SK-N-MC (cell line): ENCODE measurements at places on chromosomes 3 and 15.

GRCh38 chr15:51536965-51537574 is 85.5 kb downstream of the DMXL2 start:
- DNase-seq = no peak

DNA sequence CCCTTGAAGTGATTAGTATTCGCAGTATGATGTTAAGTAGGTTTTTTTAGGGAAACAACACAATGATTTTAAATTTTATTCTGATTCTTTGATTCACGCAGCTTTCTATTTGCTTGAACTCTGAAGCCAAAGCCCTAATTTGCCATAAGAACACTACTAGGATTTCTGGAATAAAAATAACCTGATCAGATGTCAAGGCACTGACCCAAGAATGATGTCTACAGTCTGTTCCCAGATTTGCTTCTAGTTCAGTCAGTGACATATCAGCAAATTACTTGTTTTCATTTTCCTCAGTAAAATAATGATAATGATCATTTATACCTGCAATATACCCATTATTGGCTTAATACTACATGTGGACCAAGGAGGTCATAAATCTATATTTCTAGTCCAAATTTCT is 179.5 kb upstream of the EIF1B start:
- no peak for DNase-seq

DNA sequence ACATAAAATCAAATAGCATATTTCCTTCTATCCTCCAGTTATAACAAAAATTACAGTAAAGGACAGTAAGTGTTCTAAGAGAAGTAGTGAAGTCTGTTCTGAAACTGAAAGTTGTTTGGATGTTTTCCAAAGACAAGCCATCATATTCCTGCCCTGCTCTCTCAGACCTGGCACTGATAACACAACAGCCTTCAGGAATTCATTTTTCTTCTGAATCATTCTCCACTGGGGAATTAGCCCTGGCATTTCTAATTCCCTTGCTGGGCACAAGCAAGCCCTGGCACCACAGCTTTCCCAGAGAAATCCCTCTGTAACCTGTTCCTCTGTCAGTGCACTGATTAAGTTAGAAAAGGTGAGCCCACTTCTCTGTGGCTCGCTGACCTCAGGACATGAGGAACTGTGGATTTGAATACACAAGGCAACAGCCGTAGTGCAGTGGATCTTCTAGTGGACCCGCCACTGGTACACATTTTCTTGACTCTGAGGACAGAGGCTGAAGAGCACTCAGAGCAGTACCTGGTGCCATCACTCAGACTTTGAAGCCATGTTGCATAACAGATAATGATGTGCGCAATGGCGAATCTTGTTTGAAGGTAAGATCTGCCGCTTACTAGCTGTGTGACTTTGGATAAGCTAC is 61.6 kb downstream of the WWTR1 start:
- no peak for DNase-seq

GRCh38 chr3:128226795-128227395 is 73.6 kb downstream of the EEFSEC start:
- no peak for DNase-seq

DNA sequence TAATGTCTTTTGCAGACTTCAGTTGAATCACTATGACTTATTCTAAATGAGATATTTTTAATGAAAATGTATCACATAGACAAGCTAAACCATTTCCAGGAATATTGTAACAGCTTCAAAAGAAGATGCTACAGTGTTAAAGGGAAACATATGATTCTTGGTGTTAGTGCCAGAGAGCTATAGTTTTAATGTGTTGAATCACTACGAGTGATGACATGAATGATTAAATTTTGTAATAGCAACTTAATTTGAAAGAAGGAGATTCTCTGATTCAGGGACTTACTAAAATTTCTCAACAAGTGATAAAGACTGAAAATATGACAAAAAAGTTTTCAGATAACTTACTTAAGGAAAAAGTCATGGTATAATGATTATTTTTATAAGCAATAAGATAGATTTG is 267.3 kb upstream of the SLITRK3 start:
- DNase-seq = no peak

DNA sequence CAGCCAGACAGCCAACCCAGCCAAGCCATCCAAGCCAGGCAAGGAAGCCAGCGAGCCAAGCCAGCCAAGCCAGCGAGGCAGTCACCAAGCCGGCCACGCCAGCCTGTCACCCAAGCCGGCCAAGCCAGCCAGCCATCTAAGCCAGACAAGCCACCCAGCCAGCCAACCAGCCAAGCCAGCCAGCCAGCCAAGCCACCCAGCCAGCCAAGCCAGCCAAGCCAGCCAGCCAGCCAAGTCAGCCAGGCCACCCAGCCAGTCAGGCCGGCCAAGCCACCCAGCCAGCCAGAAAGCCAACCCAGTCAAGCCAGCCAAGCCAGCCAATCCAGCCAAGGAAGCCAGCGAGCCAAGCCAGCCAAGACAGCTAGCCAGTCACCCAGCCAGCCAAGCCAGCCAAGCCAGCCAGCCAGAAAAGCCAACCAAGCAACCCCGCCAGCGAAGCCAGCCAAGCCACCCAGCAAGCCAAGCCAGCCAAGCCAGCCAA is 201.2 kb downstream of the GOLGA6L6 start:
- DNase-seq = no peak

DNA sequence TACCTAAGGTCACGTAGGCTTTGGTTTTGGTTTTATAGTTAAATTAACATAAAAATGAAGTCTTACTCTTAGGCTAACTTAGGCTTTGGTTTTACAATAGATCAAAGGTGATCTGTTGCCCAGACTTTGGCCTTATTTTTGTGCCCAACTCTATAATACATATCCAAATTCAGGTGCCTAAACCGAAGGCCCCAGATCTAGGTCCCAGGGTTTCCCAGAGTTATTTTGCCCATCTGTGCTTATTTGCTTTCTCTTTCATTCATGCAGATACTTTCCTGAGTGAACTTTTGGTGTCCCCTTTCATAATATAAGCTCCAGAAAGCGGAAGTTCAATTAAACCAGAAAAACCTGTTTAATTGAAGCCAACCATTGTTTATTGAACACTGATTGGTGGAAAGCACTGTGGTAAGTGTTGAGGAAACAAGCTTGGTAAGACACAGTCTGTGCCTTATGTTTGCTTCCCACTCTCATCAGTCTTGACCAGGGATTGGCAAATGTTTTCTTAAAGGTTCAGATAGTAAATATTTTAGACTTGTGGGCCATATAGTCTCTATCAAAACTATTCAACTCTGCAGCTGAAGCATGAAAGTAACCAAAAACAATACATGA is 209.7 kb downstream of the WDR72 start:
- DNase-seq = no peak

GRCh38 chr15:69472562-69472961 is 19.9 kb downstream of the RPLP1 start:
- DNase-seq = no peak

GRCh38 chr3:45776611-45777010 is 19.7 kb downstream of the SLC6A20 start:
- no peak for DNase-seq

DNA sequence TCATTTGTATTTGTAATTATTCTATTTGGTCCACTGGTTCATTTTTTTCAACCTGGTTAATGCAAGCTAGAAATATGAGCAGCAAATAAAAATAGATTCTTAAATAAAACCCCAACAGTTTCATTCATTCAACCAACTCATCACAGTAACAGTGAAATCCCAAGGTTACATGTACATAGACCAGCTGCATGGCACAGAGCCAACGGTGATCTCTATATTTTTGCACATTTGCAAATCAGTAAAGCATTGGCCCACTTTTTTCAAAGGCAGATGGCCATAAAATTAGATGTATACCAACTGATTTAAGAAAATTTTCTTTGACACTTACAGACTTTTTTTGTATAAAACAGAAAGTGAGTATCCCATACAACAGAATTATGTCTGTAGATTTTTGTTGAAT is 49.3 kb downstream of the STRIT1 start:
- DNase-seq = no peak

GRCh38 chr15:49238342-49238741 is 68.3 kb downstream of the GALK2 start:
- DNase-seq = no peak

DNA sequence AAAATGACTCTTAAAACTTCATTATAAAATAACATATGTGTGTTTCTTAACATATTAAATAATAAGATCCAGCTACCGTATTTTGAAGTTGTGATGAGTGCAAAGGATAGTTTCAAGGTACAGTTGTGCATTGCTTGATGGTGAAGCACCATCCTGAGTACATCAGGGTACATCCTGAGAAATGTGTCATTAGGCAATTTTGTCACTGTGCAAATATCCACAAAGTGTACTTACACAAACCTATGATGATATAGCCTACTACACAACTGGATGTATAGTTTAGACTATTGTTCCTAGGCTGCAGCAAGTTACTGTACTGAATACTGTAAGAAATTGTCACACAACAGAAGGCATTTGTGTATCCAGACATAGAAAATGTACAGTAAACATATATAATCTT is 20.8 kb upstream of the TM4SF1 start:
- no peak for DNase-seq

GRCh38 chr15:100772892-100773520 is 106.6 kb upstream of the ALDH1A3 start:
- DNase-seq = no peak

DNA sequence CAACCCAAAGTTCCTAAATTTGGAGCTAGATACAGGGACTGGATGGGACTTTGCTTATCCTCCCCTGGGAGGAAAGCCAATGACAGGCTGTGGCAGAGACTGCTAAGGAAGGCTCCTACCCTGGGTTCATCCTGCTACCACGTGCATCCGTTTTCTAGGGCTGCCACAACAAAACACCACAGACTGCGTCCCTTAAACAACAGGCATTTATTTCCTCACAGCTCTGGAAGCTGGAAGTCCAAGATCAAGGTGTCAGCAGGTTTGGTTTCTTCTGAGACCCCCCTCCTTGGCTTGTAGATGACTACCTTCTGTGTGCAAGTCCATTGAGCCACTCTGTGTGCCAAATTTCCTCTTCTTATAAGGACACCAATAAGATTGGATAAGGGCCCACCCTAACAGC is 263.9 kb downstream of the FAM43A start:
- no peak for DNase-seq

DNA sequence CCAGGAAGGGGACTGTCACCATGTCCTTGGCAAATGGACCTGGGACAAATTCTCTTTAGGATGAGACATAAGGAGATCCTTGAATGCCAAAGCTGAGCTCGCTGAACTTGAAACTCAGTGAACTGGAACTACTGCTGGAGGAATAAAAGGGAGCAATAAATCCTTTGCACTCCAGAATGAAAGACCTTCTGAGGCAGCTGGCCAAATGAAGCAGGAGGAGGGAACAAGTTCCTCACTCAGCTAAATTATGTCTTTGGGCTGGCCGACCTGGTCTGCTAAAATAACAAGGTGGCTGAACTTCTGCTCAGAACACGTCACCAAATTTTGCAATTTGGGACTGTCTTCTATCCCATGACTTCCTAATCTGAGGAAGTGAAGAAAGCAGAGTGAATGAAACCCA is 314.7 kb downstream of the LPP start:
- no peak for DNase-seq

- no peak for DNase-seq
Measured at GRCh38 chr15:87522997-87523396, 733.5 kb downstream of the NTRK3 start.

DNA sequence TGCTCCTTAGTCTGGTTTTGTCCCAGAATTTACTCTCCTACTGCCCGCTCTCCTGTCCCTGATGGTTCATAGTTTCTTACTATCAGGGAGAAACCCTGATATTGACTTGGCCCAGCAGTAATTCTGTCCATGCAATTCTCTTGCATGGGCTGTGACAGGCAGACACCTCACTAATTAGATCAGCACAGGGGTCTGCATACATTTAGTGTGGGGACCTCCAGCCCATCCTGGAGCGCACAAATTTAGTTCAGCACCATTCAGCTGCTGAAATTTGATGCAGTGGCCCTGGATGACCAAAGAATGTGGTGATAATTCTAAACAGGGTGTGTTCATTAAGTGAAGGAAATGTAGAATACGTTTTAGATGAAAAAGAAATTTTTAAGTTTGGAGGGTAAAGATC is 555.5 kb upstream of the TBL1XR1 start:
- no peak for DNase-seq

GRCh38 chr3:152038490-152038889 is 165.0 kb downstream of the SUCNR1 start:
- no peak for DNase-seq

- no peak for DNase-seq
Measured at GRCh38 chr3:13702286-13702685, 153.4 kb downstream of the FBLN2 start.

- no peak for DNase-seq
Measured at GRCh38 chr3:67318162-67318561, 320.1 kb downstream of the KBTBD8 start.

GRCh38 chr3:23589602-23590001 is 216.2 kb upstream of the UBE2E1 start:
- no peak for DNase-seq

- no peak for DNase-seq
Measured at GRCh38 chr15:78446551-78446950, 8.5 kb downstream of the IREB2 start.

GRCh38 chr3:113769551-113769950 is 22.7 kb downstream of the ATP6V1A start:
- no peak for DNase-seq

DNA sequence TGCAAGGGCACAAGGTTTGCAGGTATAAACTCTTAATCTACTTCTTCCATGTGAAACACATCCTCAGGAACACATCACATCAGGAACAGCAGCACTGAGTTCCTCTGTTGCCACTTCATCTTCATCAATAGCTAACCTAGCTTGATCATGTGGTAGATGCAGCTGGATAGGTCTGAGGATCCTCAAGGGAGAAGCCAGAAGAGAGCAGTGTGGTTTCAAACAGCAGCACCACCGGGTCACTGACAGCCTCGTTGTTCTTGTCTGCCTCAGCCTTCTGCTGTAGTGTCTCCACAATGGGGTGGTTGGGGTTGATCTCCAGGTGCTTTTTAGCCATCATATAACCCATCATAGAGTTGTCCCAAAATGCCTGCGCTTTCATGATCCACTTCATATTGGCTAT is 58.8 kb downstream of the ADAM10 start:
- DNase-seq = no peak

GRCh38 chr3:141127344-141128125 is 76.4 kb downstream of the SPSB4 start:
- no peak for DNase-seq

GRCh38 chr3:64673159-64673715 is 14.6 kb downstream of the ADAMTS9 start:
- DNase-seq = no peak

DNA sequence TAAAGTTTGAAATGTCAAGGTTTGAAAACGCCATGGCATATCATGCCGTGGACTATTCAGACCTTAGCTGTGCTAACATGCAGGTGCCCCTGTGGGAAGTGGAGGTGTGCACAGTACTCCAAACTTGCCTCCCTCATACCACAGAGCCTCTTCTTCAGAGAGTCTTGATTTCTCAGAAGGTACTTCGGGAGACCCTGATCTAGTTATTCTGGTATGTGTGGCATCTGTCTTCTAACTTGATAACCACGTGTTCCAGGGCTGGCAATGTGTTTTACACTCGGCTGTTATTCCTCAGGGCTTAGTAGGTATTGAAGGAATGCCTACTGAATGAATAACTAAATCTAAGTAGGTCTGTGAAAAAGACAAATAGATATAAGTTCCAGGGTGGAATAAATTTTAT is 309.9 kb downstream of the CLSTN2 start:
- DNase-seq = no peak

GRCh38 chr3:99602183-99602582 is 36.2 kb upstream of the COL8A1 start:
- DNase-seq = no peak
